ENCODE measurements at places on chromosomes 13 and 19. TPM values are rescaled to one million over a fixed set of nuclear protein-coding genes. Genes with fewer than 3 reads are reported as not detected.

The TJP3 gene
- 30.2 TPM for polyA plus RNA-seq

DNA sequence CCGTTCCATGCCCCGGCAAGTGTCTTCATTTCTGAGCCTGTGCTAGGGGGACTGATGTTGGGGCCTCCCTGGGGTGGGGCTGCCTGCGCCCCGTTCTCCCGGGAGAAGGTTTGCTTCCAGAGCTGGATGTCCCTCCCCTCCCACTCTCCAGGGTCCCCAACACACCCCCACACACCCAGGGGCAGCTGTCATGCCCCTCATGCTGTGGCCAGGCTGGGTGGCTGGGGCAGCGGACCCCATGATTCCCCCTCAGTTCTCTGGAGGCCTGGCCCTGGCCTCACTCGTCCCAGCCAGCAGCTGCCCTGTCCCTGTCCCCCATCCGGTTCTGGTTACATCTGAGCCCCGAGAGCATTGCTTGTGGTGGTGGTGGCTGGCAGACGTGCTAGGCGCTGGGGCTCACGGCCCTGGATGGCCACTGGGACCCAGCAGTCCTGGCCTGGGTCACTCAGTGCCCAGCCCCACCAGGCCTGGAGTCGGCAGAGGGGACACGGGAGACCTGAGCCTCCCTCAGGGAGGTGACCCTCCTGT, 184.8 kb downstream of the KDM4B start:
- no peak overlapping the region for H3K27ac ChIP-seq
- H3K27me3 ChIP-seq: no peaks in the 10 kb centered on the region
- peaks cover 24% of the 10 kb centered on the region for H3K4me1 ChIP-seq
- no peak overlapping the region for H3K4me3 ChIP-seq

DNA sequence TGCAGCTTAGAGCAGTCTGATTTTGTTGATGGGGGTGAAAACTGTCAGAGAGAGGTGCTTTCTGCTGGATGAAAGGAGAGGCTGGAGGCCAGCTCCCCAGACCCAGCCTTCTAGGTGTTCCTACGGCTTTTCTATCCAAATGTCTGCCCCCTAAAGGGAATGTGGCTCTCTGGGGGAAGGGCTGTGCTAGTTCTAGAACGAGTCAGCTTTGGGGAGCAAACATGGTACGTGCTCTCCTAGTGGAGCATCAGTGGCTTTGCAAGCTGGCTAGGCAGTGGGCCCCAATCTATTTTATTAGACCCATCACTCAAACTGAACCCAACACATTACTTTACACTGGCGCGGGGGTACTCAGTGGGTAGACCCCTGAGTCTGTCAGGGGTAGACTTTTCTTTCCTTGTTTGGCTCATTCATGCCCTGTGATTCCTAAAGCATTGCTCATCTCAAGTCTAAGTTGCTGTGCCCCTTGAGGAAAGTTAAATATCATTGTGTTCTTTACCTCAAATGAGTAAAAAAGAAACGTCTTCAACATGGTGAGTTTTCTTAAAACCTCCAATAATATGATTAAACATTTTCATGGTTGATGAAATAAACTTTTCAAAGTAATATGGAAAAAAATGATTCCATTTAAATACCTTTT, 254.9 kb downstream of the DLEU7 start:
- H3K4me1 ChIP-seq: peaks cover 5% of the 10 kb centered on the region
- no peak for DNase-seq
- H3K27ac ChIP-seq: no peak overlapping the region
- H3K27me3 ChIP-seq: no peaks in the 10 kb centered on the region
- no peaks in the 10 kb centered on the region for H3K36me3 ChIP-seq

GRCh38 chr13:36543671-36544070, 111.4 kb downstream of the CCNA1 start:
- no peaks in the 10 kb centered on the region for H3K36me3 ChIP-seq
- H3K27ac ChIP-seq: no peak overlapping the region
- DNase-seq: no peak
- H3K4me3 ChIP-seq: no peak overlapping the region
- H3K4me1 ChIP-seq: no peaks in the 10 kb centered on the region

The SKA3 gene
- 32.3 TPM for polyA plus RNA-seq

The ZNF560 gene
- polyA plus RNA-seq: not detected

GRCh38 chr19:34731019-34731829, 2.8 kb upstream of the ZNF181 start:
- peaks cover 11% of the 10 kb centered on the region for H3K4me1 ChIP-seq
- H3K27me3 ChIP-seq: no peaks in the 10 kb centered on the region
- DNase-seq: no peak

DNA sequence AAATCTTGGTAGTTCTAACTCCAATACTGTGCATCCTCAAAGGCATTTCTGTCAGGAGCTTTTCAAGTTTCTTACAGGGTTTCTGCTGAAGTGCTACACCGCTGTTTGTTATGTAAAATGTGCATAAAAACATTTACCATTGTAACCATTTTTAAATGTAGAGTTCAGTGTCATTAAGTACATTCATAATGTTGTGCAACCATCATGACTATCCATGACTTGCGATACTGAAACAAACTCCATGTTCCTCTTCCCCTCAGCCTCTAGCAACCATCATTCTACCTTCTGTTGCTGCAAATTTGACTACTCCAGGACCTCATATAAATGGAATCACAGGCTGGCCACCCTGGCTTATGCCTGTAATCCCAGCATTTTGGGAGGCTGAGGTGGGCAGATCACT, 14.4 kb upstream of the SLC25A42 start:
- no peak overlapping the region for H3K4me3 ChIP-seq
- no peaks in the 10 kb centered on the region for H3K27me3 ChIP-seq
- peaks cover 33% of the 10 kb centered on the region for H3K36me3 ChIP-seq
- H3K4me1 ChIP-seq: no peaks in the 10 kb centered on the region
- no peak overlapping the region for H3K27ac ChIP-seq
- no peak for DNase-seq

GRCh38 chr19:35351411-35352176, 3.9 kb downstream of the FFAR1 start:
- no peak overlapping the region for H3K4me3 ChIP-seq
- no peak for DNase-seq
- H3K4me1 ChIP-seq: no peaks in the 10 kb centered on the region

GRCh38 chr13:42703740-42704139, 77.6 kb upstream of the FAM216B start:
- H3K27me3 ChIP-seq: no peaks in the 10 kb centered on the region
- H3K4me1 ChIP-seq: no peaks in the 10 kb centered on the region
- no peak overlapping the region for H3K4me3 ChIP-seq
- DNase-seq: no peak
- H3K27ac ChIP-seq: no peak overlapping the region

DNA sequence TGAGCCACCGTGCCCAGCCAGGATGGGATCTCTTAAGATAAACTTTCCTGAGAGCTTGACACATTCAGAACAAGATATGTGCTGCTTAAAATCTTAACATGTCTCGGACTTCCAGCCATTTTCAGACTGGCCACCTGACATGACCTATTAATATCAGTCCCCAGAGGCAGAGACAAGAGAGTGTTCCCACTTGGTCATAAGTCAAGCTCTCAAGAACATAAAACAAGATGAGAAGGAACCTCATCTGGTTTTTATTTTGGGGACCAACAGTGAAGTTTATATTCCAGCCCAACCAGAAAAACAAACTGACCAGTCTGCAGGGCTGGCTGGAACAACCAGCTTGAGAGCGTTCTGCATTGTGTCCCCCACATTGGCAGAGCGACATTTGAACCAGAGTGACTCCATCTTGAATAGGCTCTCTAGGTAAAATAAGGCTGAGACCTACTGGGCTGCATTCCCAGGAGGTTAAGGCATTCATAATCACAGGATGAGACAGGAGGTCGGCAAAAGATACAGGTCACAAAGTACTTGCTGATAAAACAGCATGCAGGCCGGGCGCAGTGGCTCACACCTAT, 21.8 kb upstream of the PLEKHF1 start:
- H3K4me3 ChIP-seq: no peak overlapping the region
- no peak overlapping the region for H3K27ac ChIP-seq
- no peaks in the 10 kb centered on the region for H3K27me3 ChIP-seq
- peaks cover 12% of the 10 kb centered on the region for H3K4me1 ChIP-seq
- DNase-seq: no peak

DNA sequence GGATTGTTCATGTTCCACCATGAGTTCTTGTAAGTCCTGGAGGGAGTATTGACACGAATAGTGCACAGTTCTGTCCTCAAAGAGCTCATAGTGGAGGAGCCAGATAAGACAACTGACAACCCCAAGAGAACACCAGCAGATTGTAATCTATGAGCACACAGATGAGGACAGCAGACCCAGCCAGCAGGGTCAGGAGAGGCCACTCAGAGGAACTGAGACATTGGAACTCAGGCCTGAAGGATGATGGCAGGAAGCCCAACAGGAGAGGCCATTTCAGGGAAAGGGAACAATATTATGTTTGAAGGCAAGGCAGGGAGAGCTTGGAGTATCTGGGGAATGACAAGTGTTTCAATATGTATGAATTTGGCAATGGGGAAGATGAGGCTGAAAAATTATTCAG, 63.7 kb upstream of the IPO5 start:
- no peak for DNase-seq
- no peak overlapping the region for H3K27ac ChIP-seq
- no peak overlapping the region for H3K4me3 ChIP-seq
- no peaks in the 10 kb centered on the region for H3K4me1 ChIP-seq

DNA sequence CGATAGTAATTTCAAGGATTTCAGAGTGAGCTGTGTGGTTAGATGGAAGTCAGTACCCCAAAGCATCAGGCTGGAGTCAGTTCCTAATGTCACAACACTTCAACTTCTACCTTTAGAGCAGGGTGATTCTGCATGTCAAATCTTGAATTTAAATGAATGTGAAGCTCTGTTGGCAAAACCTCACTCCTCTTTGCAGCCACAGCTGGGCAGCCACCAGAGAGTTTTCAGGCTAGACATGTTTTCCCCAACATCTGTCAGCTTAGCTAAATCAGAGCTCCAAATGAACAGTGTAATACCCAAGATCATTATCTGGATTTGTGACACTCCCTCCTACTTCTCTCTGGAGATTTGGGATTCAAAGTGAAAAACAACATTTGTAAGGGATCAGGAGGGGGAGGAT, 33.7 kb upstream of the OLFM4 start:
- H3K4me1 ChIP-seq: peaks cover 10% of the 10 kb centered on the region
- no peak for DNase-seq
- no peak overlapping the region for H3K27ac ChIP-seq
- H3K27me3 ChIP-seq: no peaks in the 10 kb centered on the region
- H3K4me3 ChIP-seq: no peak overlapping the region

- no peak overlapping the region for H3K4me3 ChIP-seq
- no peaks in the 10 kb centered on the region for H3K36me3 ChIP-seq
- no peaks in the 10 kb centered on the region for H3K27me3 ChIP-seq
- DNase-seq: no peak
- no peaks in the 10 kb centered on the region for H3K4me1 ChIP-seq
- H3K27ac ChIP-seq: no peak overlapping the region
Measured at GRCh38 chr13:59458908-59459579, 704.7 kb downstream of the DIAPH3 start.
